Amniotic stem cell (primary cell): ENCODE measurements at places on chromosomes 3 and 15.
A peak's percentile ranks its signal among the peaks of the same experiment; 100 is the strongest.

DNA sequence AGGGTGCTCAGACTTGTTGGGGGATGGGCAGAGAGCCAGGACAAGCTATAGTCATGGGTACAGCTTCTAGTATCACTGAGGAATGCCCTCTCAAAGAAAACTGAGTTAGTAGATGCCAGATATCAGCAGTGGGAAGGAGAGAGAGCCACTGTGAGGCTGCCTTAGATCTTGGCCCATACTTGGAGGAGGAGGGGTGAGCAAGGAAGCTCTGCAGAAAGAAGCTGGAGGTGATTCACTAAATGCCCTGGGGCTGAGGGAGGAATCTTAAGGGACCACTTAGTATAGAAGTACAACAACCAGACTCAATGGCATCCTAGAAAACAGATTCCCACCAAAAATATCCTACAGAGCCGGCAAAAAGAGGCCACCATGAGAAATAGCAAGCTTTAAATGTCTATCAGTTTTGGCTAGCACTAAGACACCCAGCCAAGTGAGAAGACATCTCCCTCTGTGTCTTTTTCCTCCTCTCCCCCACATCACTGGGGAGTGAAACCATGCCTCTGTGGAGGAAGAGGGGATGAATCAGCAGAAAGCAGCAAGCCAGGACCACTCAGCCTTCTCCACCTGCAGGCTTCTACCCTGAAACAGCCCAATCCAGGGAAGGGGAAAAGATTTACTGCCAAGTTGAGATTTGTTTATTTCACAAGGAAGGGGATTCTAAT lies 282.5 kb upstream of the STT3B start:
- no peak for DNase-seq

- DNase-seq = no peak
Observed at GRCh38 chr15:88247914-88248313, 8.6 kb downstream of the NTRK3 start.

GRCh38 chr15:79329171-79329611 lies 18.3 kb downstream of the TMED3 start:
- DNase-seq = no peak

- no peak for DNase-seq
Observed at GRCh38 chr3:135565546-135565945, 400.0 kb upstream of the PPP2R3A start.

GRCh38 chr3:176430244-176431037 lies 766.8 kb downstream of the TBL1XR1 start:
- no peak for DNase-seq

DNA sequence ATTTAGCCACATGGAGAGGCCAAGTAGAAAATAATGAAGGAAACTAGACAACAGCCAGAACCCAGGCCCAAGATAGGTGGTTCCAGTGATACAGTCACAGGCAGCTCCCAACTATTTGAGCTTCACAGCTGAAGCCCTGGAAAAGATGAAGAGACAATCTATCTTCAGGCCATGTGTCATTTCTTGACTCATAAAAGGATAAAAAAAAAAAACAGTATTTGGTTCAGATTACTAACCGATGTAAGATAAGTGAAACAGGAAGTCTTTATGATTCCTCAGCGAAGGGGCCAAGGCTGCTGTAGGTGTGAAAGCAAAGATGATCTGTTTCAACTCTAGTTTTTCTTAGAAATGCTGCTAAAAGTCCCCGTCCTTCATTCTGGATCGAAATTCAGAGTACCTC lies 394.6 kb downstream of the ZNF385D start:
- peak; percentile 16 for DNase-seq

GRCh38 chr15:63075015-63075983 lies 32.8 kb downstream of the TPM1 start:
- DNase-seq = no peak

DNA sequence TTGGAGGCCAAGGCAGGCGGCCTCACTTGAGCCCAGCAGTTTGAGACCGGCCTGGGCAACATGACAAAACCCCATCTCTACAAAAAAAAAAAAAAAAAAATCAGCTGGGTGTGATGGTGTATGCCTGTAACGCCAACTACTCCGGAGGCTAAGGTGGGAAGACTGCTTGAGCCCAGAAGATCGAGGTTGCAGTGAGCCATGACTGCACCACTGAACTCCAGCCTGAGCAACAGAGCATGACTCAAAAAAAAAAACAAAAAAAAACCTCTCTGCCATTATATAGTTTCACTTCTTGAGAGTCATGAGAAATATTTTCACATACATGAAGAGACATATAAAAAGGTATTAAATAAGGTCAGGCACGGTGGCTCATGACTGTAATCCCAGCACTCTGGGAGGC lies 45.9 kb upstream of the CP start:
- no peak for DNase-seq

GRCh38 chr3:86978111-86978551 lies 12.8 kb downstream of the VGLL3 start:
- DNase-seq = no peak

GRCh38 chr15:97146929-97147870 lies 813.3 kb upstream of the ARRDC4 start:
- DNase-seq = no peak

- no peak for DNase-seq
Observed at GRCh38 chr3:47877719-47878118, 74.8 kb downstream of the DHX30 start.

DNA sequence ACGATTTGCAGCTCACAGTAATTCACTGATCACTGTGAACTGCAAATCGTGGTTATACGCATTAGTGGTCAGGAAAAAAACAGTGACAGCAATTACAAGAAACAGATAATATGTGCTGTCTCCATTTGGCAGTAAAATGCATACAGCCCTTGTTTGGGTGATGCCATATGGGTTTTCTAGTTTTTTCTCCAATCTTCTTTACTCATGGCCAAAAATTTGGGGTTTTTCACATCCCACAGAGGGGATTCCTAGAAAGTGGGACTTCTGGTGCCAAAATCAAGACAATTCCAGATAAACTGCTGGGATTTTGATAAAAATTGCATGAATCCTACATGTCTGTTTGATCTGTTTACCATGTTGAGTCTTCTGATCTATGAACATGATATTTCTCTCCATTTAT lies 15.6 kb downstream of the NDN start:
- no peak for DNase-seq

DNA sequence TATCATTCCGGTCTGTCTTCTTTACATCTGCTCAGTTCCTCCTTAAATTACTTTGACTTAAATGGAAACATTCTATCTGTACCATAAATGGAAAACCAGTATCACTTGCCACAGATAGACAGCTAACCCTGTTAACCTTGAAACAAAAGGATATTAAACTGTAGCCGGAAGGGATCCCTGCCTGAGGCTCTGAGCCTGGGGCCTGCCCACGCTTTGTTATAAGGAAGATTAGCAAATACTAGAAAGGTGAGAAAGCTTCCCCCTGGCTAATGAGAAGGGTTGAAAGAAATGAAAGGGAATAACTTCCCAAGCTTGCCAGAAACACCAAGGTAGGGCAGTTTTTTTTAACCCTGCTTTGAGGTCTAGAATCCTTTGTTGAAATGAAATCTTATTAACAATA lies 927.6 kb downstream of the FHIT start:
- DNase-seq = no peak

GRCh38 chr15:77759896-77760592 lies 127.3 kb upstream of the LINGO1 start:
- no peak for DNase-seq
